Activated CD4-positive, alpha-beta T cell treated with anti-CD3 and anti-CD28 coated beads for 4 hours (primary cell): ENCODE measurements at places on chromosomes 5 and 9.

GRCh38 chr5:66255714-66256113 is 111.6 kb downstream of the SREK1 start:
- DNase-seq = no peak

DNA sequence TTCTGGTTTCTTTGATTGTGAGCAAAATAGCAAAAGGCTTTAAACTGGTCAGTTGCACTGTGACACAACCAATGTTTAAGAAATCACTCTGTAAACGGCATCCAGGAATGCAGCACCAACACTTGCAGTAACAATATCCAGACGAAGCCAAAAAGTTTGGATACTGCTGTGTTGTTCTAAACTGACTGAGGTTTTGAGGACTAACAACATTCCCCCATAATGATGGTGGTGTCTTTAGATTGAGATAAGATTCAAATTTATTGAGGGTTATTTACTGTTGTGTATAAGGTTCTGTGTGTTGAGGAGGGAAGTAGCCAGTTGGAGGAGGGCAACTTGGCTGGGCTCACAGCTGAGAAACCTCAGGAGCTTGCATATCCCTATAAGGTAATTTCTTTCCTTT is 353.6 kb downstream of the BNC2 start:
- no peak for DNase-seq

DNA sequence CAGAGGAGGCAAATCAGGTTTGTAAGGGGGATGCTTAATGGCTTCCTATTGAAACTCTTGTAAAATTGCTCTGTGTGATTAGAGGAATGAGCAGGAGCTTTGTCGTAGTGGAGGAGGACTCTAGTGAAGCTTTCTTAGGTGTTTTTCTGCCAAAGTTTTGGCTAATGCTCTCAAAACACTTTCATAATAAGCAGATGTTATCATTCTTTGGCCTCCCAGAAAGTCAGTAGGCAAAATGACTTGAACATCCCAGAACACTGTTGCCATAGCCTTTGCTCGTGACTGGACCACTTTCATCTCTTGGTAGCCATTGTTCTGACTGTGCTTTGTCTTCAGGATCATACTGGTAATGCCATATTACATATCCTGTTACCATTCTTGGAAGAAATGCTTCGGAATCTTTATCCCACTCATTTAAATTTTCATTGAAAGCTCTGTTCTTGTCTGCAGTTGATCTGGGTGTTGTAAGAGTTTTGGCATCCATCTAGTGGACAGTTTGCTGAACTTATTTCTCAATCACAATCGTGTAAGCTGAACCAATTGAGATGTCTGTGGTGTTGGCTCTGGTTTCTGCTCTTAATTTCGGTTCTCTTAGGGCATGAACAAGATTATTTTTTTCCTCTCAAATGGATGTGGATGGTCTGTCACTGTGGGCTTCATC is 187.6 kb downstream of the COMMD10 start:
- DNase-seq = no peak

DNA sequence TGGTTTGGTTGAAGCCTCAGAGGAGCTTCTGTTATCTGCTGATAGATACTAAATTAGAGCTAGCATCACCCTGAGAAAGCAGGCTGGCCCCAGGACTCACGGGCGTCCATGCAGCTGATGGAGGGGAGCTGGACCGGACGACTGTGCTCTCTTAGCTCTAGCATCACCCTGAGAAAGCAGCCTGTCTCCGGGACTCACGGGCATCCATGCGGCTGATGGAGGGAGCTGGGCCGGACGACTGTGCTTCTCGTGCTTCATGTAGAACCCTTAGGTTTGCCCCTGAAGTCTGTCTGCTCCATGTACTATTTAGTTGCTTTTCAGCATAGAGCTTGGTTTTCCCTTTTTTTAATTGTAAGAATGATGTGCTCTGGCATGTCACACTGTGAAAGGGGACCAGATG is 16.3 kb upstream of the LTC4S start:
- no peak for DNase-seq

DNA sequence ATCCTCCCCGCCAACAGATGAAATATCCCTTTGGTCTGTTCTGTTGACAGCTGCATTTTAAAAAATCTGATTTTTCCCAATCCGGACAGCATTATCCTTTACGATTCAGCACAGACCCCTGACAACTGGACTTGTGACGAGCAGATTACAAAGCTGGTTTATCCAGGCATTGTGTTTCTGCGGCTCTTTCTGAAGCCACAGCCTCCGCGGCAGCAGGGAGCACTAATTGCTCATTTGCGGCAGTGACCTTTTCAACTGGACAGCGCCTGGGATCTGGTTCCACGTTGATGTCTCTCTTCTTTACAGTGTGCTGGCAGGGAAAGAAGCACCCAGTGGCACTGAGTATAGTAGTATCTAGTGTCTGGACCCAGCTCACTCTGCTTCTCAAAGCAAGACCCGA is 351.2 kb downstream of the ZNF608 start:
- DNase-seq = no peak

DNA sequence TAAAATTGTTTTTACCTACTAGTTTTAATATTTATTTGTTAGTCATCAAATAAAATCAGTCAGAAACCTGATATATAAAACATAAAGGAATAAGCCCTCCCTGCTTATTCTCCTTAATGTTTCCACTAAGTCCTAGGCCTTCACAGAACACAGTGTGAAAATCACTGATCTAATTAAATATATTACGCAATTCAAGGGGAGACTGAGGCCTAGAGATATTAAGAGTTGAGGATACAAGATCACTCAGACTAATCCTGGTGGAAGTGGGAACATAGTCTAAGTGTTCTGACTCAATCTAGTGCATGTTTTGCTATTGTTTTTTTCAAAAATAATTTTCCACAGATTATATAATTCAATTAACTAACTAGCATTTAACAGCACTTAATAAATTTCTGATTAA is 401.1 kb downstream of the SLCO4C1 start:
- no peak for DNase-seq

- DNase-seq = no peak
These were observed 156.9 kb downstream of the PAM start for GRCh38 chr5:102911973-102912372.

DNA sequence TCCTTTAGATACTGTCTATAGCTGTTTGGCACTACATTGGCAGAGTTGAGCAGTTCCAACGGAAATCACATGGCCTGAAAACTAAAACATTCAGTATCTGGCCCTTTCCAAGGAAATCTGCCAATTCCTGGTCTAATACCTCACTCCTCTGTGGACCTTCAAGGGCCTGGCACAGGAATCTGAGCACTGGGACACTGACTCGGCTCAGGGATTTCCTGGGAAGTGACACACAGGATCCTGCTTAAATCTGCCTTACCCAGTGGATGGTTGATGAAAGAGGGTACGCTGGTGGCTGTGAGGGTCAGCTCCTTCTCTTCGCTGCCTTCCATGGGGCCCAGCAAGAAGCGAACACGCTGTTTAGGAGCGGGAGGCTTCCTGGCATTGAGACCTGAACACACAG is 904 bp downstream of the TRUB2 start:
- DNase-seq = no peak

GRCh38 chr5:148620696-148621095 is 33.6 kb downstream of the HTR4 start:
- peak; percentile 6 for DNase-seq

GRCh38 chr9:127418037-127418471 is 6.1 kb upstream of the ZNF79 start:
- peak; percentile 39 for DNase-seq

DNA sequence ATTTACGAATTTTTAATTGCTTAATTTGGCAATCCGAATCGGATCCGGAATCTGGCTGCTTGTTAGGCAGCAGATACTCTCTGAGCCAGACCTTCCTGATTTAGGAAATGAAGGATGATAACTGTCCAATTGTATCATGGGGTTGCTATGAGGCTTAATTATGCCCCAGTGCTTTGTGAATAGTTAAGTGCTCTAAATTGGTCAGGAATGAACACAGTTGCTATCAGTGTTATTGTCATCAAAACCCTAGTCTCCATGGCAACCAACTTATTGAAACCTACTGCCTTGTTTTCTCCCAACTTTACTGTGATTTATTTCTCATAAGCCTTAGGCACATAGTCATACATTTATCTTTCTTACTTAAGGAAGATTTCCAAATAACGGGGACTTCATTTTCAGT is 47.9 kb downstream of the MAMDC2 start:
- no peak for DNase-seq

GRCh38 chr9:125142560-125143376 is 560 bp downstream of the SCAI start:
- no peak for DNase-seq

DNA sequence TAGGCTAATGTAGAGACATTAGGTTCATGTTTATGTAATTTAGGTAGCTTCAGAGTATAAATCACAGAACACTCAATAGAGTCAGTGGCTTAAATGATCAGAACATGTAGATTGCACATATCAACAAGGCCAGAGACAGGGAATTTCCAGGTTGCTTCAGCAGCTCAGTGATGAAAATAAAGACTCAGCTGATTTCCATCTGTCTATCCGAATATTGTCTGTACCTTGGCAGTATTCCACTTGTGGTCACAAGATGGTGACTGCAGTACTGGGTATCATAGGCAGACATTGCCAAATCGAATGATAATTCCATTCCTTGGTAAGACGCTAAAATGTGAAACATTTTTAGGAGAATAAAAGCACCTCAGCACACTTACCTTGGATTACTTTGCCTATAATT is 702.2 kb downstream of the MAT2B start:
- no peak for DNase-seq

GRCh38 chr5:107542428-107542827 is 128.3 kb downstream of the EFNA5 start:
- DNase-seq = no peak

- DNase-seq = no peak
These were observed 5.8 kb upstream of the FCN1 start for GRCh38 chr9:134923466-134923865.

- DNase-seq = no peak
These were observed 32.6 kb downstream of the FSTL4 start for GRCh38 chr5:133579766-133580165.

DNA sequence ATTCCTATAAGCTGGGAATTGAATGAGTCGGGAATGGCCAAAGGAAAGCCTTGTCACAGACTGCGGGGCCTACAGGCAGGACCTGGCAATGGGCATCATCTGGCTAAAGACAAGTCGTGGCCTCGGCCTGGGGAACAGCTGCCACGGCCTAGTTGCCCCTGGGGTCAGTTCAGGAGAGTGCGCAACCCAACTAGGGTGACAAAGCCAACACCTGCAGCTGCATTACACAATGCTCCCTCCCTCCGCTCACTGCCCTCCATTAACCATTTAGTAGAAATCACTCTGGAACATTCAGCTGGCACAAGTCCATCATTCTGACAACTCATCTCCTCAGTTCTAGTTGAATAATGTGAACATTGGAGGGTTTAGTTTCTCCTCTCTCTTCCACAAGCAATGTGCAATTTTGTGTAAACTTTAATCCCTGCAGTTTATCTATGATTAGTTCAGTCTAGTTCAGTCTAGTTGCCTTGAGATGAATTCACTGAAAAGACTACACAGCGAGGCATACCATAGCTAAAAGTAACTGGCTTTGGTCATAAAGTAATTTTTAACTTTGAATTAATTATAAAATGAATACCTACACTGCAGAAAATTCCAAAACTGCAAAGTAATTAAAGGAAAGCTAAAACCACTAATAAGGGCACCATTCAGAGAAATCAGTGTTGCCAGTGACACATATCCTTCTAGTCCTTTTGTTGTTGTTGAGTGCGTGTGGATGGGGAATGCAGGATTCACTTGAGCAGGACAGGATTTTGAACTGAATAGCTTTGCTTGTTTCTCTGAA is 5.1 kb downstream of the GLDC start:
- no peak for DNase-seq

DNA sequence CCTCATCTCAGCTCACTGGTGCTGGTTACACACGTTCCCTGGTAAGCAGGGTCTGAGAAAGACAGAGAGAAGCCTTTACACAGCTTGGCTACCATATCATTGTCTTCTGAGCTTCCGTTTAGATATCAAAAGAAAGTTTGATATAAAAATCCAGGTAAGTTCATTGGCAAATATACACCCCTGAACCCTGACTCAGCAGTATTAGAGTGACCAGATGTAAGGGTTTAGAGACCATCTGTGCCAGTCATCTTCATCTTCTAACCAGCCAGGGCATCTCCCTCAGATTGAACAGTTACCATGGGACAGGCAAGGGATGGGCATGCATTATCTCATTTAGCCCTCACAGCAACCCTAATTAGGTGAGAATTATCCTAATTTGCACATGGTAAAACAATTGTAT is 232.1 kb downstream of the MED10 start:
- no peak for DNase-seq

DNA sequence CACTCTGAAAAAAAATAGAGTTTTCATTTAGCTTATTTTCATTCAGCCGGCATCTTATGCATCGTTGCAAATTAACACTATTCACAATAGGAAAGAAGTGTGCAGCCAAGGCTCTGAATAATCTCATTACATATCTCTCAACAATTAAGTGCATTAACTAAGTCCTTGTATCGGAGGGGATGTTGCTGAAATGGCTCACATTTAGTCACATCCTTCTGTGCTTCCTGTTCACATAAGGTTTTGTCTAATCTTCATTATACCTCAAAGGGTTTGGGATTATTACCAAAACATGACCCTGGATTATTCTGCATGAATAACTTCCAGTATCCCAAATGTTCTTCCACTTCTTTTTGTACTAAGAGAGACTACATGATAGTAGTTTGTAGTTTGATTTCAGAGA is 278.0 kb upstream of the GRIA1 start:
- DNase-seq = no peak

- no peak for DNase-seq
These were observed 65.3 kb downstream of the CWC27 start for GRCh38 chr5:64834037-64834436.

DNA sequence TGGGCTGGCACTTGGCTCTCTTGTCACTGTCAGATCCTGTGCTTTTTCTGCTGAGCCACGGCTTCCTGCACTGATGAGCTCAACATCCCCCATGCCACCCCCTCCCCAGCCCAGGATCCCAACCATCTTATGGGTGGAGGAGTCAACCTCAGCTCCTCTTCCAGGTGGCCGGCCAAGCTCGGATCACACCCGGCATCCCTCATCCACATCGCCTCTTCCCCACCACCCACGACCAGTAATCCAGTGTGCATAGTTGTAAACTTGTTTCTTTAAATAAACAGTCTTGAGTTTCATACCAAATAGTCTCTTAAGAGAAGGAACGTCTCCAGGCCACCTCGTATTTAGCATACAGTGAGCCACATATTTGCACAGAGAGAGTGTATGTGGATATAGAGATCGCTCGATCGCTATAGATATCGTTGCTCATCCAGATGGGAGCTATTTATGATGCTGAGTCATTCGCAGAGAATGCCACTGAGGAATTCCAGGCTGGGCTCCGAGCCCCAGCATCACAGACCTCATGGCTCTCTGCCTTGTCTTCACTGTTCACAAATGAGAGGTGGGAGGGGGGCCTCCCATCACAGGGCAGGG is 61.8 kb upstream of the CPLX2 start:
- DNase-seq = no peak
